ENCODE measurements at places on chromosomes 11 and 22.
A peak's percentile ranks its signal among the peaks of the same experiment; 100 is the strongest.

GRCh38 chr22:48559647-48560388, 1267.9 kb downstream of the BRD1 start:
- DNase-seq, result no peak

DNA sequence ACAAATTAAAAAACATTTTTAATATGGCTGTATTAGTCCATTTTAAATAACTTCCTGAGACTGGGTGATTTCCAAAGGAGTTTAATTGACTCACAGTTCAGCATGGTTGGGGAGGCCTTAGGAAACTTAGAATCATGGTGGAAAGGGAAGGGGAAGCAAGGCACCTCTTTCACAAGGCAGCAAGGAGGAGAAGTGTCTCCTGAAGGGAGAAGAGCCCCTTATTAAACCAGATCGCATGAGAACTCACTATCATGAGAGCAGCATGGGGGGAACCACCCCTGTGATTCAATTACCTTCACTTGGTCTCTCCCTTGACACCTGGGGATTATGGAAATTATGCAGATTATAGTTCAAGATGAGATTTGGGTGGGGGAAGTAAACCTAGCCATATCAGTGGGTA, 488.6 kb downstream of the ETS1 start:
- DNase-seq, result no peak

- no peak for DNase-seq
Measured at GRCh38 chr11:128877726-128878125, 10.6 kb upstream of the KCNJ1 start.

DNA sequence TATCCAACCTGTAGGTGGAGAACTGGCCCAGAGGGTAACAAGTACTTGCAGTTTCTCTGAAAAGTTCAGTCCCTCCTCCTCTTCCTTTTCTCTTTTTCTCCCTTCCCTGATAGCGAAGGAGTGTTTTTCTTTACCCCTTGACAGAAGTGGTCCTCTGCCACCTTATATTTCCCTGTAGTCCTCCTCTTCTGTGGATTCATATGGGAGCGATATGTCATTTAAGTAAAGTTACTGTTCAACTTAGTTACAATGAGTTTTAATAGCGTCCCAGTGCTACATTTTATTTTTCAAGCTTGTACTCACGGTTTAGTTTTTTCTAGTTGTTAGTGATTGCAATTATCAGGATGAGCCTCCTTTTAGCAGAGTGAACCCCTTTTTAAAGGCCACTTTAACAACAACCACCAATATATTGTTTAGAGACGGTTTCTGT, 1.4 kb downstream of the PCF11 start:
- no peak for DNase-seq

DNA sequence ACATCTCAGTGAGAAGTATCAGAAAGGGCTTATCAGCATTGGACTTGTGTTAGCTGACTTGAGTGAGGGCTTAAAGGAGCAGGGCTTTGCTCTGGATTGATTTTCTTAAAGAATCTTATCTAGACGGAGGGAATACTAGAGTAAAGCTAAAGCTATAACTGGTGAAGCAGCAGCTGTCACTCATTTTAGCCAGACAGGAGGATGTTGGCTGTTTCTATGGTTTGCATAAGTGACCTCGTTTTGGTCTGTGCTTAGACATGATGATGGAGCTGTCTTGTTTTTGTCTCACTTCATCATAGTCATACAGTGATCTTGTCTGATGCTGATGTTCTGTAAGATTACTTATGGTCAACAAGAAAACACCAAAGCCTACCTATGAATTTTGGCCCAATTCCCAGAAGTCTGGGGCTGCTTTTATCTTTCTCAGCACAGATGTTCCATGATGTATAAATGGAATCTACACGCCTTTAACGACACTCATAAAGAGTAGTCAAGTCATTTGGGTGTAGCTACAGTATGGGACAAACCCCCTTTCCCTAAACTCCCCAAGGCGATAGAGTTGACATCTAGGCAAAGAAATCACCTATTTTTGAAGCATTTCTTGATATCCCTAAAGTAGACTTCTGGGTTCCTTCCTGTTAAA, 77.5 kb upstream of the UCP3 start:
- DNase-seq, result no peak

GRCh38 chr22:33747576-33748180, 172.6 kb downstream of the LARGE1 start:
- DNase-seq, result no peak

DNA sequence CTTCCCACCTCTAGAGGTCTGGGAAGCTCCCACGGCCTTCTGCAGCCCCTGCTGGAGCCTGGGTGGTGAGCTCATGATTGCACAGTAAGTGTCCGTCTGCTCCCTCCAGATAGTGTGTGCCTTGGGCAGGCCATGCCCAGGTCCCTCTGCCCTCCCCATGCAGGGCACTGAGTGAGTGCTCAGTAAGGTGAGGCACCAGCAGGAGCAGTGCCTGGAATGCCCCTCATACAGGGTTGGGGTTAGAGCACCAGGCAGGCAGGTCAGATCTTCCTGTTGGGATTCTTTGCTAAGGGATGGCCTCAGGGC, 50.3 kb downstream of the NAT10 start:
- no peak for DNase-seq

DNA sequence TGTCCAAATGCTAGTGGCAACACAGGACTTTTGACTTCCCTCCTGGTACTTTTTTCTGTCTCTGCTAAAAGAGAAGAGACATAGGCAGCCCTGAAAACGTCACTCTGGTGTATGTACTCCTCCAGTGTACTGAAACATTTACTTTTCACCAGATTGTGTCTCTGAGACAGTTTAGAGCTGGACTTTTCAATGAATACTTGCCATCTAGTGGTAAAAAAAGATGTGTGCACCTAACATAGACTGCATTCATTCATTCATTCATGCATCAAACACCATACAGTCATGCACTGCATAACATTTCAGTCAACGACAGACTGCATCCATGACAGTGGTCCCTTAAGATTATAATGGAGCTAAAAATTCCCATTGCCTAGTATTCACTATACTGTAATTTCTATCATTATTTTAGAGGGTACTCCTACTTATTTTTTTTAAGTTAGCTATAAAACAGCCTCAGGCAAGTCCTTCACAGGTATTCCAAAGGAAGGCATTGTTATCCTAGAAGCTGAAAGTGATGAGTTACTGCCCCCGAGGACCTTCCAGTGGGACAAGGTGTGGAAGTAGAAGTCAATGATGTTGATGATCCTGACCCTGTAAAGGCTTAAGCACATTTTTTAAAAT, 186.2 kb downstream of the SPON1 start:
- DNase-seq, result peak; percentile 39

DNA sequence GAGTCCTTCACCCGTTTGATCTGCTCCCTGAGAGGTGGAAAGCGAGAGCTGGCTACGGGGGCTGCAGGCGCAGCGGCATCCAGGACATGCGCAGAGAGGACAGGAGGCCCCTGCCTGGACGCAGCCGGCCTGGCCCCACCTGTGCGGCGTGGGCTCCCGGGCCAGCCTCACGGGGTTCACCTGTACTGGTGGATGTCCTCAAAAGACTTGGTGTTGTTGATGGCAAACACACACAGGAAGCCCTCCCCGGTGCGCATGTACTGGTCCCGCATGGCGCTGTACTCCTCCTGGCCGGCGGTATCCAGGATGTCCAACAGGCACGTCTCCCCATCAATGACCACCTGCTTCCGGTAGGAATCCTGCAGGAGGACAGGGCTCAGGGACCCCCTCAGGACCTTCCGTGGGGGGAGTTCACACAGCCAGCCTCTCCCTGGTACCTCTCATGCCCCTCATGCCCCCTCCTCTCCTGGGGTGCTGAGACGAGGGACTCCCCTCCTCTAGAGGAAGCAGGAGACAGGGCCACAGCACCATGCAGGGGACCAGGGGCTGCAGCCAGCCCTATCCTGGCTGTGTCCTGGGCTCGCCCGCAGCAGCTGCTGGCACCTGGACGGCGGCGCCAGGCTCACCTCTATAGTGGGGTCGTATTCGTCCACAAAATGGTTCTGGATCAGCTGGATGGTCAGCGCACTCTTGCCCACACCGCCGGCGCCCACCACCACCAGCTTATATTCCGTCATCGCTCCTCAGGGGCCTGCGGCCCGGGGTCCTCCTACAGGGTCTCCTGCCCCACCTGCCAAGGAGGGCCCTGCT, 1.6 kb downstream of the HRAS start:
- DNase-seq, result no peak

DNA sequence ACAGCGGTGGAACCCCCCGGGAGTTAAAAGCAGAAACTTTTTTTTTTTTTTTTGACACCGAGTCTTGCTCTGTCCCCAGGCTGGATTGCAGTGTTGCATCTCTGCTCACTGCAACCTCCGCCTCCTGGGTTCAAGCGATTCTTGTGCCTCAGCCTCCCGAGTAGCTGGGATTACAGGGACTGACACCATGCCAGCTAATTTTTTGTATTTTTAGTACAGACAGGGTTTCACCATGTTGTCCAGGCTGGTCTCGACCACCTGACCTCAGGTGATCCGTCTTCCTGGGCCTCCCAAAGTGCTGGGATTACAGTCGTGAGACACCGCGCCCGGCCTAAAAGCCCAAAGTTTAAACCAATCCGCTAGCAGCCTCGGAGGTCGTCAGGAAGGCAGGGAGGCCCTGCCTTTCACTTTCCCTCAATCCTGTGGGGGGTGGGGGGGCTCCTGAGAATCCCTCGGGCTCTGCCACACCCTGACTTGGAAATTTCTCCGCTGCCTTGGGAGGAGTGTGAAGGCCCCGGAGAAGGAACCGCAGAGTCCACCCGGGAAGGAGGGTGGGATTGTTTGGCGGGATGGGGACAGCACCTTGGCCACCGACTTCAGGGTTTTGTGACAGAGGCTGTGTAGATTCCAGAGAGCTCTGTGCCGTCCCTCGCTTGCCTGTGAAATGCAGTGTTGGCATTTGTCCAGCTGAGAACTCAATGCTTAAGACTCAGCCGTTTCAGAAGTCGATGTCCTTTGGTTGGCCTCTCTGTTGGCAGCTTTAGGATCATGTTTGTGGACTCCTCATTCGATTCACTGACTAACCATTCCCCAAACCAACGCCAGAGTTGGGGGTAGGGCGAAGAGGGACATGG, 1.0 kb downstream of the ARHGAP8 start:
- peak; percentile 49 for DNase-seq
